ENCODE measurements at places on chromosomes 3 and 15. TPM values are rescaled to one million over a fixed set of nuclear protein-coding genes. Genes with fewer than 3 reads are reported as not detected.

The GDPGP1 gene
- 11.4 TPM for total RNA-seq

The CAMKV gene
- 1.4 TPM for total RNA-seq

The CLSTN2 gene
- total RNA-seq = 0.10 TPM

The HIGD2B gene
- total RNA-seq = not detected

- DNase-seq = no peak
Observed at GRCh38 chr3:186097663-186098451, 11.0 kb downstream of the ETV5 start.

DNA sequence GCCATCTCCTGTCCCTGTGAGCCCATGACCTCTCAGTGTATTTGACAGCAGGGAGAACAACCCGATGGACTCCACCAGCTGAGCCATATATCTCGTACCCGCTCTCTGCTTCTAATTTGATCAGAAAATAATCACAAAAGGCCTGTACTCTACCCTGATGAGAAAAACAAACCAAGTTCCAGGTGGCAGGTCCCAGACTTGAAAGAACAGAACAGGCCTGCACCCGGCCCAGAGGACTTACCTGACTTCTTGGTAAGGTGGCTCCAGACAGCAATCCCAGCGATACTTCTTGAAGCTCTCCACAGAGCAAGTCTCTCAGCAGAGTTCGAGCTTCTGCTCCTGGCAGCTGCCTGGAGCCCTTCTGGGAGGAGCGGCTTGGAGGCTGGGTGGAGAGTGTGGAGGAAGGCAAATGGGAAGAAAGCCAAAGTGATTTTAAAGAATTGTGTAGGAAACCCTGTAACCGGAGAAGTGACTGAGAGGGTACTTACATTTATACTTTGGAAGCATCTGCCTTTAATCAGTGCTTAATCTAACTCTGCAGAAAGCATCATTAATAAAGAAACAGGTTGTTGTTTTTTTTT lies 91.6 kb downstream of the SCN11A start:
- no peak for DNase-seq

DNA sequence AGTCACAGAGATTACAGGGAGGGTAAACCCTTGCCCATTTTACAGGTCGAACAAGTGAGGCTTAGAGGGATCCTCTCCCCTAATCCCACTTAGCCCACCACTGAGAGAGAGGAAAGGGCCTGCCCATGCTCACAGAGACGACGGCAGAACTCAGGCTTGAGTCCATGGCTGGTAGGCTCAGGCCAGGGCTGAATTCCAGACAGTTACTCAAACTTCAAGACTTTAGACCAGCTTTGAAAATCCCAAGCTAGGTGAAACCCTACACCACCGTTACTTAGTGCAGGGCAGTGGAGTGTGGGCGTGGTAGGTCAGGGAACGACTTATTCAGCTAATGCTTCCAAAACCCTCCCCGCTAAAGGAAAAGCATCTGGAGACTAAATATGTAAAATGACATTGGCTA lies 16.4 kb downstream of the GRIP2 start:
- DNase-seq = no peak

DNA sequence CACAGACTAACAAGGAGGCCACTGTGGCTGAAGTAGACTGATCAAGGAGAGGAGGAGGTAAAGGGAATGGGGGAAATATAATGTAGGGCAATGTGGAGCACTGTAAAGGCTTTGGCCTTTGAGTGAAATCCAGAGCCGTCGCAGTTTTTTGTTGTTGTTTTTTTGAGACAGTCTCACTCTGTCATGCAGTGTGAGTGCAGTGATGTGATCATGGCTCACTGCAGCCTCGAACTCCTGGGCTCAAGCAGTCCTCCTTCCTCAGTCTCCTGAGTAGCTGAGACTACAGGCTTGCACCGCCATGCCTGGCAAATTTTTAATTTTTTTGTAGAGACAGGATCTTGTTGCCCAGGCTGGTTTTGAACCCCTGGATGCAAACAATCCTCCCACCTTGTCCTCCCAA lies 32.2 kb downstream of the PPP4R2 start:
- no peak for DNase-seq

DNA sequence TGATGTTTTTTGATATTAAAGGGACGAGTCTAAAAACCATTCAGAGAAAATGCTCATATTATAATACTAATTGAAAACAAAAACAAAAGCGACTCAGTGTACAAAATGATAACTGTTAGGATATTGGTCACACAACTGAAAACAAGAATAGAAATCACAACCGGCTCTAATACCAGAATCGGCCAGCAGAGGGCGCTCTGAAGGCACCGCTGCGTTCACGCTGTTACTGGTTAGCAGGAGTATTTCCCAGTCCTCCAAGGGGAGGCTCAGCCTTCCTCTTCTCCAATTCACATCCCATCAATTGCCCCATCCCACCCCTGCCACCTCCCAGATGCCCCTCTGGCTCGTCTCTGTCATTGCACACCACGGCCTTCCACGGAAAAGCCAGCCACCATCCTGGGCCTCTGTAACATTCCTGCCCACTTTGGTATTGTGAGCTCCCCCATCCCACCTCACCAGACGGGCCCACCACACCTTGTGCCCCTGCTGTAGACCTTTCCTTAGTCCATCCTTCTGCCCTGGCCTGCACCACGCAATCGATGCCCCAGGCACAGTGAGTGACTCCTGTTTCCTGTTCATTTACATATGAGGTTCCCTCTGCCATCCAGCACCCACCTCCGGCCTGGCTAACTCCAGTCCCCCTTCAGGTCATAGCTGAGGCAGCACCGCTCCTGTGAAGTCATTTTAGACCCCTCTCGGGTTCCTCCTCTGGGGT lies 8.5 kb downstream of the FAM107A start:
- peak; percentile 72 for DNase-seq

- DNase-seq = no peak
Observed at GRCh38 chr15:49084285-49084570, 38.0 kb upstream of the SECISBP2L start.
